ENCODE measurements at places on chromosomes 5 and 9.

GRCh38 chr9:92483627-92484545, 1.6 kb upstream of the ASPN start:
- no peak for DNase-seq

GRCh38 chr5:73786043-73786831, 160.2 kb downstream of the ARHGEF28 start:
- DNase-seq = no peak

DNA sequence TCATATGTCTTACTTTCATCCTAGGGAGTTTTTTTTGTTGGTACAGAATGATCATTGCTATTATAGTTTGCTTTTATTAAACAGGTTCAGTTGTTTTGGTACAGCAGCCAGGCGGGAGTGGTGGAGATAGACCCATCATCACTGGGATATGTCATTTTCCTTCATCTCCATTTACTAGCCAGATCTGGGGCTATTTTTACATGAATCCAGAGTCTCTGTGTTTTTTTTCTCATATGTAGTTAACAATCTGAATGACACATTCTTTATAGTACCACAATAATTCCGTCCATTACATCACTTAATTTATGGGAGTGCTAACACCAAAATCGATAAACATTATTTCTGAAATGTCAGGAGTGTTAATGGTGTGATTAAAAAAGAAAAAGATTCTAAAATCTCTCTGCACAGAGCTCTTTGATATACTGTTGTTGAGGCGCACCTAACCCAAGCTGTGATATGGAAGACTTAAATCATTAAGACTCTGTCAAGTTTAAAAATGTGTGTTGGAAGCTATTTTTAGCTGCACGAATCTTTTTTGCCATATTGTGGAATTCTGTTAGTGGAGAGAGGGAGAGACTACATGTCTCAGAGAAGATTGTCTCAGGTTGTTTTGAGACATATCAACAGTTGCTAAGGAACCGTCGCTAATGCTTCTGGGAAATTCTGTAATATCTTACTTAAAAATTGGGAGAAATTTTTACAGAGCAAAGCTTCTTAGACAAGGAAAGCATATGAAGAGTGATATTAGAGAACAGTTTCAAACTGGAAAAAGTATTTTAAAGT, 59.6 kb downstream of the RPS23 start:
- DNase-seq = no peak

- no peak for DNase-seq
Observed at GRCh38 chr9:120386390-120387131, 193.4 kb downstream of the CDK5RAP2 start.

DNA sequence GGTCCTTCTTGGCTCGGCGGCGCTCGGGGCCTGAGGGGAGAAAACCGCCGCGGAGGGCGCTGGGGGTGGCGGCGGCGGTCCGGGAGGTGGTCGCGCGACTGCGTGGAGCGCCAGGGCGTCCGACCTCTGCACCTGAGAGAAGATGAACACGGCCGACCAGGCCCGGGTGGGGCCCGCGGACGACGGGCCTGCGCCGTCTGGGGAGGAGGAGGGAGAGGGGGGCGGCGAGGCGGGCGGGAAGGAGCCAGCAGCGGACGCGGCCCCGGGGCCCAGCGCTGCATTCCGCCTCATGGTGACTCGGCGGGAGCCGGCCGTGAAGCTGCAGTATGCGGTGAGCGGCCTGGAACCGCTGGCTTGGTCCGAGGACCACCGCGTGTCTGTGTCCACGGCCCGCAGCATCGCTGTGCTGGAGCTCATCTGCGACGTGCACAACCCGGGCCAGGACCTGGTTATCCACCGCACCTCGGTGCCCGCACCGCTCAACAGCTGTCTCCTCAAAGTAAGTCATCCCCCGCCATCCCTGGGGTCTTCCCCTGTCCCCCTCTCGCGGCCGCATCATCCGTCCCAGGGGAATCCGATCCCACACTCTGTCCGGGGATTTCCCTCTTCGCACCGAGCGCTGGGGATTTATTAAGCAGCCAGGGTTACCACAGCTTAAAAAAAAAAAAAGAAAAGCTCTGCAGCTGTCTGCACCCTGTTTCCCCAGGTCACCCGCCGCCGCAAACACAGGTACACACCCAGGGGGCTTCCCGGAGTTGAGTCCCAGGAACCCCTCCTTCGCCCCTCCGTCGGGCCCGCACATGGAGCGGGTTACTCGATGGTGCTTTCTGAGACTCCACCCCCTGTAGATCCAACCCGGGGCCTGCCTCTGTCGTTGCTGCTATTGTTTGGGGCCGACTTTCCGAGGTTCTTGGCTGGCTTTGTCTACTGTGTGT, at the start of gene GTF3C4:
Gene GTF3C4, plus strand, starts transcription at position 8 of the 935 bp plus-strand sequence. Its CDS starts 135 bp downstream, at position 143.
- DNase-seq = no peak

DNA sequence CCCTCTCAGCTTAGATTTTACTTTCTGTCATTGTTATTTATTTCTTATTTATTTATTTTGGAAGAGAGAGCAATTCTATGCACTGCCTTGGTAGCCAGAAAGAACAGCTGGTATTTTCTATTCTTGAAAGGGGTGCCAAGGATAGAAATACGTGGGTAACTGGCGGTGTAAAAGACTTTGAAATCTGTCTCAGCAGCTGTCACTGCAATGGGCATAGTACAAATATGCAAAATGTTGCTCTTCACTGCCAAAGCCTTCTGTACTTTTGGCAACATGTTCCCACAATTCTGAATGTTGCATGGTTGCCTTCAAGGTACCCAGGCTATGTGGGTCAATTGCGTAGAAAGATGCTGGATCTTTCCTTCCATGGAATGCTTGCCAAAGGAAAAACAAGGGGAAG, 230.2 kb upstream of the EDIL3 start:
- no peak for DNase-seq

GRCh38 chr5:35543408-35543807, 74.3 kb upstream of the SPEF2 start:
- DNase-seq = no peak

GRCh38 chr9:15778861-15779260, 226.0 kb downstream of the CCDC171 start:
- peak; percentile 86 for DNase-seq

DNA sequence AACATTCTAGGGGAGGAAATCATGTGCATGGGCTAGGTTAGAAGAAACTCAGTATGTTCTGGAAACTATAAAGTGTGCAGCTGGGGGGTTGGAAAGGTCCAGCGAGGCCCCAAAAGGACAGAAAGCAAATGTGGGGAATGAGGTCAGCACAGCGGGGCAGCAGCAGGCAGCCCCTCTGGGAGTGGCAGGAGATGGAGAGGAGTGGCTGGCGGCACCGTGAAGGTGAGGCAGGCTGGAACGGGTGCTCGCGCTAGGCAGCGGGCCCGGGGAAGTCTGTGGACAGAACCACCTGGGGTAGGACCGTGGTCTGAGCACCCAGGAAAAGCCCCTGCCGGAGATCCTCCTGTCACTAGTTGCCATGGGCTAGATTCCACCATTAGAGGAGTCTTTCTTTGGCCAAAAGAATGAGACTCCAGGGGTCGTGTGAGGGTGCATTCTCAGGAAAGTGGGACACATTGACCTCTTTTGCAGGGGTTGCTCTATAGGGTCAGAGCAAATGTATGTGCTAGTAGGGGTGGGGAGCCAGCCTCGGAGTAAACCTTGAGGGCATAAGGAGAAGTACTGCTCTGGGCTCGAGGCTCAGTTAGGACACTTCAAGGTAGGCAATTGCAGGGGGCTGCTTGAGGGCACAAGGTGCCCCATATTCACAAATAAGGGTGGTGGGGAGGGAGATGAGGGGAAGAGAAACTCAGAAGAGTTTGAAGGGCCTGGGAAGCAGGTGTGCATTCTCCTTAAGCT, 61.2 kb downstream of the IL6ST start:
- DNase-seq = no peak

GRCh38 chr9:117306032-117306431, 108.8 kb downstream of the ASTN2 start:
- no peak for DNase-seq

DNA sequence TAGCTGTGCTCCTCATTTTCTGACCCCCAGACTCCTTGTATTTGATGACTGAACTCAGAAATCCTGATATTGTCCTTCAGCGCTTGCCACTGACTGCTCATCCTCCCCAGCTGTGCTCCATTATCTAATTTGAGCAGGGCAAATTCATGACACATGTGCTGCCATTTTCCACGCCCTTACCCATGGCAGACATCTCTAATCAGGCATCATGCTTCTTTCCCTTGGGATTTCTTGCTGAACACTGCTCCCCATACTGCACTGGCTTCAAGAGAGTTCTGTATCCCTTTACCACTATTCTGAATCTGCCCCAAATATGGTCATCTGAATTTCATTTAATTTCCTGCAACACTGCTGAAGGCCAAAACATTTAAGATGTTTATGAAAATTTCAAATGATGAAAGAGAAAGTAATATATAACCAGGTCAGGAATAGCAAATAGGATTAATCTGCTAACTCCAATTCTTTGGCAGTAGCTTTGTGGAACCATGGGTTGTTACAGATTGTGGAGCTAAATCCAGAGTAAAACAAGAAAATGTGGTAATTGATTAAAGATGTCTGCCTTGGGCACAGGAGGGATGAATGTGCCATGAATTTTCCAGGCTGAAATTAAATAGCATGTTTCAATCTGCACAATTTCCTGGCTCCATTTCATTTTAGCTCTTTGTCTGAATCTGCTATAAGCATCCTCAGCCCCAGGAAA, 93.6 kb downstream of the CYFIP2 start:
- no peak for DNase-seq

DNA sequence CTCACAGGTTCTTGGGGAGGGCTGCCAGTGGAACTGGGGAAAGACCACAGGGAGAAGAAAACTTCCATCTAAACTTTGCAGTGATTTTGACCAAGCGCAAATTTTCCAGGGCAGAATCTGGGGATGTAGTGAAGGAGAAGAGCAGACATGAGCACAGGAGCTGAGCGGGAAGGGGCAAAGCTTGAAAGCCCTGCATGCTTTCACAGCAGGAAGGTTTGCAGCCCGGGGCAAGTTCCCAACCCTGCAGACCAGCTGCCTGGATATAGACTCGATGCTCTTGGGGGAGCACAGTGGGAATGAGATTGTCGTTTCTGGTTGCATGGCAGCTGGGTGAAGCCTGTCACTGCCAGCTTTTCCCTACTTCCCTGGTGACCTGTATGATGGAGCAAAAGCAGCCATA, 276.8 kb upstream of the RORB start:
- DNase-seq = no peak

- DNase-seq = no peak
Observed at GRCh38 chr9:108877524-108877923, 15.5 kb downstream of the ACTL7A start.

- DNase-seq = no peak
Observed at GRCh38 chr9:122978601-122979000, 37.8 kb downstream of the RABGAP1 start.

DNA sequence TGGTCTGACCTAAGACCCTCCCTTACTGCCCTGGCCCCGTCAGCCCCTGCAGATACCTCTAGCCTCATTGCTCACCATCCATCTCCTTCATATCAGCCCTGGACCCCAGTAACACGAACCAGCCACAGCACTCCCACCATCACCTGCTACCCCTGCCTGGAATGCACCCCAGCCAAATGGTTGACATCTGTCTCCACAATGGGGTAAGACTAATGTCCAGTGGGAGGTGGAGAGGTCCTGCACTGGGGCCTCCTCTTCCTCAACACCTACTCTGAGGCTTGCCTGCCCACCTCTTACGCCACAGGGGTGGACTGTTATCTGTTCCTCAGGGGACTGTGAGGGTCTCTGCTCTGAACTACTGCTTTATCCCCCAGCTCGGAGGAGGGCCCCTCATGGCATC, 12.1 kb downstream of the CSF2 start:
- no peak for DNase-seq

DNA sequence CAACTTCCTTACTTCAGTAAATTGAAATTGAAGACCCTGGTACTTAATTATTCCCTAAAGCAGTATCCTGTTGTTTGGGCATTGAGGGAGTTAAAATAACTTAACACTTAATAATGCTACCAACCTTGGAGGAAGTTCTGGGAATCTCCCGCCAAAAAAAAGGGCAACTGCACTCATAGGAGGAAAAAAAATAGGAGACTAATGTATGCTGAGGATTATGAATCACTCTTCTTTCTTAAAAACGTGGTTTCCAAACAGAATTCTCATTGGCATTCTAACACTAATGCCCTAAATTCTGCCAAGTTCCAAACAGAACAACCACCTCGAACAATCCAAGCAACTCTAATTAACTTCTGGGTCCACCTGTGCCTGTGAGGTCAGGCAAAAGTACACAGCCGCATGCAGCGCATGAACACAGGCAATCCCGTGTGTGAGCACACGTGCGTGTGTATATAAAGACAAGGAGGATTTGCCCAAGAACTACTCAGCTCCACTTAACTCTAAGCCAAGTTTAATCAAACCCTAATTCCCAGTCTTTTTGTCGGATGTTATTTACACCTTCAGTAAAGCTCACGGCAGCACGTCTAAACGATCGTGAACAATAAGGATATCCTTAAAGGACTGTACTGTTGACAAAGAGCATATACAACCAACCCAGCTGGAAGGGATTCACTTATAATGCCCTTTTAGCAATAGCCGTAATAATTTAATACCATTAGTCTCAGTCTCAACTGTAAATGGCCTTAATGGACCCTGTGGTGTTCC, 78.4 kb downstream of the EBF1 start:
- no peak for DNase-seq

GRCh38 chr5:173848986-173849596, 39.1 kb upstream of the CPEB4 start:
- no peak for DNase-seq

- DNase-seq = no peak
Observed at GRCh38 chr9:76020652-76021051, 130.2 kb downstream of the PCSK5 start.

- no peak for DNase-seq
Observed at GRCh38 chr9:112753725-112754124, 3.2 kb downstream of the SNX30 start.

- no peak for DNase-seq
Observed at GRCh38 chr9:77819657-77820056, 171.5 kb upstream of the GNA14 start.

DNA sequence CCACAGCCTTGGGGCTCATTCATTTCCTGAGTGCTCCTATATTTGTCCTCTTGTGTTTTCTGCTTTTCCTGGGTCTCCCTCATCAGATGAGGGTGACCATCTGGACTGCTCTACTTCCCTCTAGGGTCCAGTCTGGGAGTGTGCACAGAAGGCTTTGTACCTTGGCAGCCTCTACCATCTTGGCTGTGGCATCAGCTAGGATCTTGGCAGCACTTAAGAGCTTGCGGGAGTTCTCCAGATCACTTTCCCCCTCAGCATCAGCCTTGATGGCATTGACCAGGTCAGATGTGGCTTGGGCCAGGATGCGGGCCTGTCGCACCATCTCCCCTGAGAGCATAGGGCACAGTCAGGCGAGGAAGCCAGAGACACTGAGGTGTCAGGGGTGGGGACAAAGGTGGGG, 15.8 kb downstream of the TLN1 start:
- no peak for DNase-seq
